Cardiac septum (tissue), 1 donor: ENCODE measurements at places on chromosomes 3 and 15. TPM values are rescaled to one million over a fixed set of nuclear protein-coding genes. Genes with fewer than 3 reads are reported as not detected.

DNA sequence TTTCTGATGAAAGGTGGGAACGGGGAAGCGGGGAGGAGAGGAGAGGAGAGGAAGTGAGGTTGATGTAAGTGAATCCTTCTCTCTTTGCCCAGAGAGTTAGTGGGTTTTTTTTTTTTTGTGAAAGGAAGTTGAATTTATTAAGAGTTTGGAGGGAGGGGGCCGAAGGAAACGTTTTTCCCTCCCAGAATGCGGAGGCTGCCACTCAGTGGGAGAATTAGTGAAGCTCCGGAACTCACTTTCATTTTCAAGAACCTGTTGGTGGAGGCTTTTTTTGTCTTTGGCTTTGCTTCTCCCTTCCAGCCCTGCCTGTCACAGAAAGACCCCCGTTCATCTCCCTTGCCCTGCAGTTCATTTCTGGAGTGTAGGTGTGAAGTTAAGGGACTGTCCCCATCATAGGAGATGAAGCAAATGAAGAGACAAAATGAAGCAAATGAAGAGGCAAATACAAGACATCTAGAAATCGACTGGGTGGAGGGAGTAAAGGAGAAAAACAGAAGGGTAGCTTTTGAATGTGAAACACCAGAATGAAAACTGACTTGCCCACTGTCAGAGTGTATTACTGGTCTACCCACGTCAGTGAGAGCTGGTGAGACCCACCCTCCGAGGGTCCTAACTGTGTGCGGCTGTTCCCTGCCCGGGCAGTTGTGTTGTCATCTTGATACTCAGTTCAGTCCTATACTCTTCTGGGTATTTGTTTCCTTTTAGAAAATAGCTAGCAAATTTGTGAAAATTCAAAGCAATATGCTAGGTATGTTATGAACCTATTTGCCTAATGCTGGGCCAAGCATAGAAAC is 91.5 kb downstream of the ITPR1 start:
- no peak for DNase-seq

Gene CILP
- 24.0 TPM for total RNA-seq

DNA sequence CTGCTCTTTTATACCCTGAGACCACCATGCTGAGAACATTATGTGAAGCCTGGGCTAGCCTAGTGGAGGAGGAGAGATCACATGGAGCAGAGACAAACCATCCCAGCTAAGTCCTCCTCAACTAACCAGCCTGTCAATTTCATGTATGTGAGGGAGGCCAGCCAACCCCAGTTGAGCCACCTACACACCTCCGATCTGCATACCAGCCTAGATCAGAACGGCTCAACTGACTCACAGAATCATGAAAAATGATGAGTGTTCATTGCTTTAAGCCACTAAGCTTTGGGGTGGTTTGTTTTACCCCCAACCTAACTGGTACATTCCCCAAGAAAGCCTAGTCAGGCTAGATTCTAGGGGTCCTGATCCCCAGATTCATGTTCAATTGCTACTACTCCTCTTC is 19.4 kb upstream of the CA12 start:
- DNase-seq = no peak

Gene PLSCR2
- total RNA-seq = 0.48 TPM

DNA sequence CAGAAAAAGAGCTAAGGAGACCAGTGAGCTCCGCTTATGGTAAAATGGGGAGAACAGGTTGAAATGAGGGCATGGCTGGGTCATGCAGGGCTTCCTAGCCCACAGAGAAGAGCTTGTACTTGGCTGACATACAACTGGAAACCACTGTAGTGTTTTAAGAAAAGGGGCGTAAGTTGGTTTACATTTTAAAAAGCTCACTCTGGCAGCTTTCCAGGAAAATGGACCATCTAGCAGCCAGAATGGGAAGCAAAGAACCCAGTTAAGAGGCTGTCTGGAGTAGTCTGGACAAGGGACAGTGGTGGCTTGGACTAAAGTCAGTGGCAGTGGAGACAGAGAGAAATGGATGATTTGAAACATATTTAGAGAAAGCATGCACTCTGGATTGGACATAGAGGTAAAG is 1.9 kb downstream of the MORC1 start:
- DNase-seq = no peak

Gene TBC1D5
- total RNA-seq = 25.9 TPM

DNA sequence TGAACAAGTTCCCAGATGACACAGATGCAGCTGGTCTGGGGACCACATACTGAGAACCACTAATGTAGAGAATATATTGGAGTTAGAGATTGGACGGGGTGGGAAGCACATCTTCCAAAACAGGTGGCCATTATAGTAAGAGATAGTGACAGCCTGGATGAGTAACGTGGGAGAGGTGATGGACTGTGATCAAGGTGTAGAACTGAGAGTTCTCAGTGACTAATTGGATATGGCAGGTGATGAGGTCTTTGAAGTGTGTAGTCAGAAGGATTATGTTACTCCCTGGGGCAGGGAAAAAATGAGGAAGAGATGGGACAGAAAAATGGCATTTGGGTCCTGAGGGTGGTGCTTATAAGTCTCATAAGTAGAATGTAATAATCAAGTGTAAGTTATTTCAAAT is 66.6 kb downstream of the KCNMB2 start:
- no peak for DNase-seq

- DNase-seq = no peak
Measured at GRCh38 chr3:98532709-98533571, 1.2 kb downstream of the GPR15 start.

- no peak for DNase-seq
Measured at GRCh38 chr3:111662907-111663306, 67.8 kb upstream of the ZBED2 start.

Gene GAP43
- 2.6 TPM for total RNA-seq

GRCh38 chr15:81013396-81013929 is 12.7 kb downstream of the TLNRD1 start:
- no peak for DNase-seq

DNA sequence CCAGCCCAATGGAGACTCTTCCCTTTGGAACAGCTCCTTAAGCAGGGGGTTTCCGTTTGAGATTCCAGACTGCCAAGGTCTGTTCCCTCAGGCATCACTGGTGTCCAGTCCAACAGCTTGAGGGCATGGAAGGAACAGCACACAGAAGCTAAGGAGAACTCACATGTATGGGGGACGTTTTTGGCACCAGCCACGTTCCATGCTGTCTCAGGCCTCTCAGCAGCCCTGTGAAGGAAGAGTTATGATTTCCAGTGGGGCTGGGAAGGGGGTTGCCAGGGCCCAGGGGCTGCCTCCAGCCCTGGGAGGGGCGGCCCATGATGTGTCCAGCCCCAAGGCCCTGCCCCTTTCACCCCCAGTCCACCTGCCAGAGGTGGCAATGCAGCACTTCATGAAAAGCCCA is 7.5 kb upstream of the RHO start:
- DNase-seq = no peak

DNA sequence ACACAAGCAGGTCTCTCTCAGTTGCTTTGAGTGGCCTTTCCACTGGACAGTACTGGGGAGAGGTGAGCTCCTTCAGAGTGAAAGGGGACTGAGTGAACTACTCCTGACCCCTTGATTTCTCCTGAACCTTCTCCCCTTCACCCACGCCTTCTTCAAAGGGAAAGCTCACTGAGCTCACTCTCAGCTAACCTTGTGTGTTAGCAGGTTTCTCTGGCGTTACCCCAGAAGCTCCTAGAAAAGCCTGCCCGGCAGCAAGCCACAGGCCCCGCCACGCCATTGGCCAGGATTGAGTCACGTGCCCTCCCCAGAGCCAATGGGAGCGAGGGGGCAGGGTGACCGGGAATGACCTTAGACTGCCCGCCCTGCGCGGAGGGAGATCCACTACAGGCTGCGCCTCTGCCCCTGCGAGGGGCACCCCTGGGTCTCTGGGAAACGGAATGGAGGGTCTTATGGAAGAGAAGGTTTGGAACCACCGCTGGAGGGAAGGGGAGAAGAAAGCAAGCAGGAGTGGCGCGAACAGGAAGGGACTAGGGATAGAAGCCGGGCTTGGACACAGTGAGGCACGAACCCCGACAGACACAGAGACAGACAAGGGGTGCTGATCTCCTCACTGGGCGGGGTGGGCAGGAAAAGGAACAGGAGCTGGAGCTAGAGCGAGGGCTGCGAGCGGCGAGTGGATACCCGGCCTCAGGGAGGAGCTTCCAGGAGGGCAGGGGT is 17.4 kb upstream of the CLK3 start:
- DNase-seq = peak; percentile 99

DNA sequence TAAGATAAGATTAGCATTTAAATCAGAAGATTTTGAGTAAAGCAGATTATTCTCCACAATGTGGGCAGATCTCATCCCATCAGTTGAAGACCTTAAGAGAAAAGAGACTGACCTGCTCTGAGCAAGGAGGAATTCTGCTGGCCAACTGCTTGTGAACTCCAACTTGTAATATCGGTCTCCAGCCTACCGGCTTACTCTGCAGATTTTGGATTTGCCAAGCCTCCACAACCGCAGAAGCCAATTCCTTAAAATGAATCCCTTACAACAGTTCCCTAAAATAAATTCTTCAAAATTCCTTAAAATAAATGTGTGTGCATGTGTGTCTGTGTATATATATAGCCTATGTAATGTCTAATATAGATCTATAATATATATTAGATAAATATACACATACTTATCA is 107.4 kb upstream of the KLF13 start:
- no peak for DNase-seq

DNA sequence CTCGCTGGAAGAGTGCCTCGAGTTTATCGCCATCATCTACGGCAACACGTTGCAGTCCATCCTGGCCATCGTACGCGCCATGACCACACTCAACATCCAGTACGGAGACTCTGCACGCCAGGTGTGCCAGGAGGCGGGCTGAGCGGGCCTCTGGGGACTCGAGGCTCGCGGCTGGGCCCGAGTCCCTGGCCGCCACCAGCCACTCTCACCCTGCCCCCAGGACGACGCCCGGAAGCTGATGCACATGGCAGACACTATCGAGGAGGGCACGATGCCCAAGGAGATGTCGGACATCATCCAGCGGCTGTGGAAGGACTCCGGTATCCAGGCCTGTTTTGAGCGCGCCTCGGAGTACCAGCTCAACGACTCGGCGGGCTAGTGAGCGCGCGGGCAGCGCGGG is 1.9 kb downstream of the GNAT1 start:
- DNase-seq = no peak

- no peak for DNase-seq
Measured at GRCh38 chr3:152621006-152621868, 213.7 kb upstream of the P2RY1 start.

DNA sequence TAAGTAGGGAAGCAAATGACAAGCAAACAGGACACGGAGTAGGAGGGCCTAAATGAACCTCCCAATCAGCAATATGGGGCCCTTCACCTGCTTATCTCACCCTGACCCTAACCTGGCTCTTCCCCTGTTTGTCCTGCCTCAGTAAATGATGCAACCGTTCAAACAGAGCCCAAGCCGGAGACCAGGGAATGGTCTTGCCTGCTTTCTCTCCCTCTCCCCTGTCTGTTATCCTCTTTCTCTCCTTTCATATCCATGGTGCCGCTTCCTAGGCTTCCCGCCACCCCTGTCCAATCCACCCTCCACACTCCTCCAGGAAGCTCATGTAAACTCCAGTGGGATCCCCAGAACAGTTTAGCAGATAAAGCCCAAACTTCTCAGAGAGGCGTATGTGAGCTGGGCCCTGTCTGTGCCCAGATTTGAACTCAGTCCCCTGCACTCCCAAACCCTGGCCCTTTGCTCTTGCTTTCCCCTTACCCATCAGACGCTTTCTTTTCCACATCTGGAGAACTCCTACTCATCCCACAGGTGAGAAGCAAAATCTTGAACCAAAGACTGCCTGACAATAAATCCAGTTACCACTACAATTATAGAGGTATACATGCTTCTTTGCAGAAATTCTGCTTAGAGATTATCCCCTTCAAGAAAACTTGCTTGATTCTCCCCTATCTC is 45.7 kb upstream of the STT3B start:
- no peak for DNase-seq

Gene SMAD6
- total RNA-seq = 50.2 TPM

Gene NME9
- total RNA-seq = not detected

DNA sequence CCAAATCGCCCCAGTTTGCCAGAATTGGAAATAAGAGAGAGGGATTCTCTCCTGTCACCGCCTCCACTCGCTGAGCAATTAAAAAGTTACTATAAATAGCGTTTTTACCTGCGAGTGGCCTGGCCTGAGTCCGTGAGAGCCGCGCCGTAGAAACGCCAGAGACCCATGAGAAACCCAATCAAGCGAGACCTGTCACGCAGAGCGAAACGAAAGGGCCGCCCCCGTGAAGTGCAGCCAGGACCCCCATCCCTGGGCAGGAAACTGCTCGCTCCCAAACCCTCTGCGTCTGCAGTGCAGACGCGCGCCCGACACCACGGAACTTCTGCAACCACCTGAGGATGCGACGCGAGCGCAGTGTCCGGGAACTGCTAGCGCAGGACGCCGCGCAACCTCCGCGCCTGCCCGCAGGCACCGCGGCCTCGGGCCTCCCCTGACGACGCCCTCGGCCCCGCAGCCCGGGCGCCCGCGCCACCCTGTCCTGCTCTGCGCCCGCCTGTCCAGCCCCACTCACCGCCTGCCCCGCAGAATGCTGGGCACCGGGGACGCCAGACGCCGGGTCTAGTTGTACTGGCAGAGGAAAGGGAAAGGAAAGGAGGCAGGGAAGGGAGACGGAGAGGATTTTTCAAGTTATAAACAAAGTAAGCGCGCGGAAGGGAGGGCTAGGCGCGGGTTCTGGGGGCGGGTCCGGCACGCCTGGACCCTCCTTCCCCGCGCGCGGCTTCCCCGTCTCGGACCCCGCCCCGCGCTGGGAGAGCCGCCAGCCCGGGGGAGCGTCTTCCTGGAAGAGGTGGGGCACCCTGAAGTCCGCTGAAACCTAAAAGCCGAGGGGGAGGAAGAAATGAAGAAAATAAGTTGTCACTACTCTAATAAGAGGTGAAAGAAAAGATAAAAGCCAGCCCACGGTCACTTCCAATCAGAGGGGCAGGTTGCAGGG is at the start of gene PLSCR4:
Gene PLSCR4 (minus strand): TSS at position 657 of the 934 bp plus-strand sequence. CDS start 29,034 bp downstream, outside the sequence.
- DNase-seq = peak; percentile 88

GRCh38 chr15:19956124-19956796 is 585.3 kb downstream of the GOLGA6L6 start:
- DNase-seq = no peak

Gene CFAP20DC
- 0.08 TPM for total RNA-seq

- no peak for DNase-seq
Measured at GRCh38 chr3:136546720-136547119, 205.5 kb downstream of the STAG1 start.

Gene TRPM1
- total RNA-seq = not detected

- DNase-seq = peak; percentile 93
Measured at GRCh38 chr15:90915808-90916440, 12.8 kb downstream of the MAN2A2 start.
